Skin of body (tissue), 3 donors: ENCODE measurements at places on chromosomes 6 and 20. TPM values are rescaled to one million over a fixed set of nuclear protein-coding genes. Genes with fewer than 3 reads are reported as not detected.

The RAET1G gene
- 0.79 TPM for total RNA-seq

The PSORS1C2 gene
- 2.9 TPM for total RNA-seq

DNA sequence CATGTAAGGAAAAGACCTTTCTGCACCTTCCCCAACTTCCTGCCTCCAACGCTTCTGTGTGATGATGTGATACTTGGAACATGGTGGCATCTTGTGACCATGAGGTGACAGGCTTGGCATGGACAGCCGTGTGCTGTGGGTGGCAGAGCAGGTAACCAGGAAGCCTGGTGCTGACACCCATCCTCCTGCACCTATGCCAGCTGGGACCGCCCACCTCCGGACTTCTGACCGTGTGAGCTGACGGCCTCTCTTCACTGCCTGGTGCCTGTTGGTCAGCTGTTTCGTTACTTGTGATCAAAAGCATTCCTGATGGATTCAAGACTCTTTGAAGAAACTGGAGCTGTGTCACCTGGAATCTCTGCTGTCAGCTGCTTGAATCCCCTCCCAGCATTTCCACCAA lies 70.3 kb downstream of the TMEM242 start:
- DNase-seq, result no peak

- no peak for DNase-seq
Measured at GRCh38 chr6:156600678-156601077, 176.5 kb upstream of the ARID1B start.

GRCh38 chr6:133917781-133918180 lies 28.9 kb downstream of the TCF21 start:
- no peak for DNase-seq

The PTPRK gene
- total RNA-seq, result 56.9 TPM

The C6orf118 gene
- 0.49 TPM for total RNA-seq
